ENCODE measurements at places on chromosomes 4 and X.

GRCh38 chrX:56228914-56229313 lies 3.2 kb upstream of the KLF8 start:
- no peak for DNase-seq

GRCh38 chr4:40719008-40719623 lies 30.6 kb upstream of the NSUN7 start:
- DNase-seq, result no peak

- no peak for DNase-seq
Measured at GRCh38 chrX:54246866-54247265, 63.8 kb upstream of the FAM120C start.

DNA sequence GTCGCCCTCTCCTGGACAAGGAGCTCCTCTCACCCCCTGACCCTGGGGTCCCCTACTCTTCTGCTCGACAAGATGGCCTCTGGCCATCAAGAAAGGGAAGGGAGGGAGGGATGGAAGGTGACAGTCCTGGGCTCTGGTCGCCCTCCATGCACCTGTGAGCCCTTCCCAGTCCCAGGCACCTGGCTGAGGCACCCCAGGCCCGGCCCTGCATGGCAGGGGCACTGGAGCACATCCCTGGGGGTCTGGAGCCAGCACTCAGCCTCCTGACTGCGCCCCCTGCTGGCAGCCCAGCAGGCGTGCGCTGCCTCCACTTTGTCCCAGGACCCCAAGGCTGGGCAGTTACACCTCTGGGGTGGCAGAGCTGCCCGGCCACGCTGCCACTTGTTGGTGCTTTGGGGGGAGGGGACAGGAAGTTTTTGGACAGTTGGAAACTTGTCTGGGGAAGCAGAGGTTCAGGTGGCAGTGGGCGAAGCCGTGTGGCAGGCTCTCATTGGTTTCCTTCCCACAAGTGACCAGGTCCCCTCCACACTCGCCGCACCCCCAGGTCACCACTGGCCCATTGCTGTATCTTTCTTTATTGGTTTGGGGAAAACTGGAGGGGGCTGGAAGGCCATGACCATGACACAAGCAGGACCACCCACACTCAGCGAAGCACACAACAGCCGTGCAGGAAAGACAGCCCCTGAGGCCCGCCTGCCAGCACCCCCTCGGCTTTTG lies 4.3 kb downstream of the PNCK start:
- DNase-seq, result no peak

- no peak for DNase-seq
Measured at GRCh38 chrX:75638332-75638731, 115.5 kb upstream of the ZDHHC15 start.

GRCh38 chr4:81494031-81494431 lies 22.3 kb upstream of the RASGEF1B start:
- no peak for DNase-seq

DNA sequence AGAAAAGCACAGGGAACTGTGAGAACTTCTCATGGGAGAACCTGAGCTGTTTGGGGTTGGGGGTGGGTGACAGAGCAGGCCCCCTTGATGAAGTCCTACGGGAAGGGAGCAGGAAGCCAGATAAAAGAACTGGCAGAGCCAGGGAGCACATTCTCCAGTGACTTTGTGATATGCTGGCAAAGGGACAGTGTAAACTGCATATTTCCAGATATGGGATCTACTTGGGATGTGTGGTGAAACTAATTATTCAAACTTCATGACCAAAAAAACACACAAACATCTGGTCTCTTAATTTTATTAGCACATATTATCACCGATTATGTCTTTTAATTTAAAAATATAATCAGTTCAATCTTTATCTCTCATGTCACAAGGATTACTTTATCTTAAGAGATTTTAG lies 266.0 kb downstream of the PAPSS1 start:
- DNase-seq, result no peak

DNA sequence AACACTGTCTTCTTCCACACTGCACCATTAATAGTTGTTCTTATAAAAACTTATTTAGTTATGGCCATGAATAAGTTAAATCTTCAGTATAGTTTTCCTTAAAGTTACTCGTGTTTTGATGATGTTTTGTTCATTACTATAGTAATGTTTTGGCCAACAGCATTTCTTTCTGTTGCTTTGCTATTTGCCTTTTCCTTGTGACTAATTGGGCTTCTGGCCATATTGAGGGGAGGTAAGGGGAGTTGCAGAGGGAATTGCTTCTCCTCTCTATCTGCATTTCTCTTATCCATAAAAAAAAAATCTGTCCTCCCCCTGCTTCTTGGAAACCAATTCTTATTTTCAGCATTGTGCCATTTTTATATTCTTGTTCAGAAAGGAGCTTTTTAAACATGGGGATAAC lies 42.7 kb upstream of the ZCCHC12 start:
- no peak for DNase-seq

DNA sequence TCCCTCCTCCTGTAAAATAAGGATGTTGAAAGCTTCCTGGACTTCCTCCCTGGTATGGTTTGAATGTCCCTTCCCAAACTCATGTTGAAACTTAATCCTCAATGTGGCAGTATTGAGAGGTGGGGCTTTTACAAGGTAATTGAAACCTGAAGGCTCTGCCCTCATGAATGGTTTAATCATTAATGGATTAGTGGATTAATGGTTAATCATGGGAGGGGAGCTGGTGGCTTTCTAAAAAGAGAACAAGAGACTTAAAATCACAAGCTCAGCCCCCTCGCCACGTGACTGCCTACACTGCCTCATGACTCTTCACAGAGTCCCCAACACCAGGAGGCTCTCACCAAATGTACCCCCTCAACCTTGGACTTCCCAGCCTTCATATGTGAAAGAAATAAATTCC lies 124.6 kb upstream of the ANXA3 start:
- no peak for DNase-seq

GRCh38 chr4:154417373-154417673 lies 74.3 kb downstream of the DCHS2 start:
- no peak for DNase-seq

DNA sequence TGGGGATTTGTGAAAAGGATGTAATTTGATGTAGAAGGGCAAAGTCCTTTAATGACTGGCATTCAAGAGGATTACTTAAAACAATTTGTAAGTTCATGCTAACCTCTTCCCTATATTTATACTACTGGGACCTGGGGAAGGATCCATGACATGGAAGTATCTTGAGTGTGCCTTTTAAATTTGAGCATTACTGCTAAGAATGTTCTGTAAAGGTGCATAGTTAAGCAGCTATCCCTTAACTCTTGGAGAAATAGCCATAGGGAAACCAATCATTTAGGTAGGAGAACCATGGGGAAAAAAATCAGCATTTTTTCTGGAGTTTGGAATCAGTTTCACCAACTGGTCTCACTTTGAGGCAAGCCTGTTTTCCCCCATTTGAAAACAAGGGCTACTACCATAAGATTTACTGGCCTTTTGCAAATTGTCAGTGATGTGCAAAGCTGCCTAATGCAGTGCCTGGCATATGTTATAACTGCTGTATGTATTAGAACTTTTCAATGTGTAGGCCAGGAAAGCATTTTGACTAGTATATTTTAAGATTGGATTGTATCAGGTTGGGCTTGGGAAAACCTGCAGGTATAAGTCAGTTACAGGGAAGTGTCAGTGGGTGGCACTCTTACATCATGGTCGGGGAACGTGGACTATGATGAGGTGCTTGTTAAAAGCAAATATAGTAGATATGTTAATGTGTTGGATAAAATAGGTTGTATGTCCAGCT lies 72.1 kb downstream of the PRSS12 start:
- DNase-seq, result peak; percentile 43

DNA sequence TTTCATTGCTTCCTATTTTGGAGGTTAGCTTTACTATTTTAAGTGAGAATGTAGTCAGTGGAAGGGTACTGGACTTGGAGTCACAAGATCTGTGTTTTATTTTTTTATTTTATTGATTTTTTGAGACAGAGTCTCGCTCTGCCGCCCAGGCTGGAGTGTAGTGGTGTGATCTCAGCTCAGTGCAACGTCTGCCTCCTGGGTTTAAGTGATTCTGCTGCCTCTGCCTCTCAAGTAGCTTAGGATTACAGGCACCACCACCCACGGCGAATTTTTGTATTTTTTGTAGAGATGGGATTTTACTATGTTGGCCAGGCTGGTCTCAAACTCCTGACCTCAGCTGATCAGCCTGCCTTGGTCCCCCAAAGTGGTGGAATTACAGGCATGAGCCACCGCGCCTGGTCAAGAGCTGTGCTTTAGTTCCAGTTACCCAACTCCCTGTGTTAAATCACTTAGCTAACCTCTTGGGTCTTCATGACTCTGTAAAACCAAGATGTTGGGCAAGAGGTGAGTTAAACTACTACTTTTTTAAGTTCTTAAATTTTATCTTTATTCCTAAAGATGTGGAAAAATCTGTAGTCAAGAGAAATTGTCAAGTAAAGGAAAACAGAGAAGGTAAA lies 11.2 kb downstream of the USP9X start:
- no peak for DNase-seq

DNA sequence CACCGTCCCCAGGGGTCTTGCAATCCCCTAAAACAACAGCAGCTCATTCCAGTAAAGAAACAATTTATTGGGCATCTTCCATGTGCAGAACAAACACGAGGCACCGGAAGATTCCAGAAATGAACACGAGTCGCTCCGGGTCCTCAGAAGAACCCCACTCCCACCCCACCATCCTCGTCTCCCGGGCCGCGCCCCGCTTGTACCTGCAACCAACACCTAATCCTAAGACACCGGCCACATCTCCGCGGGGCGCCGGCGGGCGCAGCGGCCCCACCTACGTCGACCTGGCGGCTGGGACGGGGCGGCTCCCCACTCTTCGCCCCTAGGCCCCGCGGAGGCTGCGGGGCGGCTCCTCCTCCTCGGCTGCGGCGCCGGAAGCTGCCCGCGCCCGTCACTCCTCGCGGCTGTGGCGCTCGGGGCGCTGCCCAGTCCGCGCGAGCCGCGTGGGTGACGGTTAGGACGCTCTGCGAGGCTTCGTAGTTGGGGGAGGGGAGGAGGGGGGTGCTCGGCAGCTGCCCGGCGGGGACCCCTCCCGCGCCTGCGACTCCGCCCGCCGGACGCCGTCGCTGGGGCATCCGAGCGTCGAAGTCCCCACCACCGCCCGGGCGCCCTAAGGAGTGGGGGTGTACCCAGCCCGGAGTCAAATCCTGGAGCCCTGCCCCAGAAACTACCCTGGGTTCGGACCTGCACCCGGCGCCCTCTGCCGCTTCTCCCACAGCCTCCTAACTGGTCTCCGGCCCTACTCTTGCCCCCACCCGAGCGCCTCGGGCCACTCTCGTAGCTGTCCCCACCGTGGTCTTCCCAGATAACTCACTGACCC lies at the start of gene CCDC158:
Gene CCDC158, minus strand, starts transcription at position 380 of the 820 bp plus-strand sequence. CDS start 17,934 bp downstream, outside the sequence.
- no peak for DNase-seq

DNA sequence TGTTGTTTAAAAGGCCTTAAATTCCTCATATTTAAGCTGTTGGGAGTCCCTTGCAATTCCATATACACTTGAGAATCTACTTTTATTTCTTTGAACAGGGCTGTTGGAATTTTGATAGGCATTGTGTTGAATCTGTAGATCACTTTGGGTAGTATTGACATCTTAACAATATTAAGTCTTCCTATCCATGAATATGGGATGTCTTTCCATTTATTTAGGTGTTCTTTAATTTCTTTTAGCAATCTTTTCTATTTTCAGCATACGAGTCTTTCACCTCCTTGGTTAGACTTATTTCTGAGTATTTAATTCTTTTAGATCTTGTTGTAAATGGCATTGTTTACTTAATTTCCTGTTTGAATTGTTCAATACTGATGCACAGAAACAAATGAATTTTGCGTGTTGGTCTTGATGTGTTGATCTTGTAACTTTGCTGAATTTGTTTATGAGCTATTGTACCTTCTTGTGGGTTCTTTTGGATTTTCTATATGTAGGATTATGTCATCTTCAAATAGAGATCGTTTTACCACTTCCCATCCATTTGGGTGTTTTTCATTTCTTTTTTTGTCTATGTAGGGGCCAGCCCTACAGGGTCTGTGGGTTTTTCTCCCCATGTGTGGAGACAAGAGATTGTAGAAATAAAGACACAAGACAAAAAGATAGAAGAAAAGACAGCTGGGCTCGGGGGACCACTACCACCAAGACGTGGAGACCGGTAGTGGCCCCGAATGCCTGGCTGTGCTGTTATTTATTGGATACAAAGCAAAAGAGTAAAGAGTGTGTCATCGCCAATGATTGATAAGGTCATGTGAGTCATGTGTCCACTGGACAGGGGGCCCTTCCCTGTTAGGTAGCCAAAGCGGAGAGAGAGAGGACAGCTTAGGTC lies 18.2 kb upstream of the CTBP1 start:
- DNase-seq, result no peak

- DNase-seq, result no peak
Measured at GRCh38 chrX:71057848-71058530, 10.1 kb downstream of the SNX12 start.

DNA sequence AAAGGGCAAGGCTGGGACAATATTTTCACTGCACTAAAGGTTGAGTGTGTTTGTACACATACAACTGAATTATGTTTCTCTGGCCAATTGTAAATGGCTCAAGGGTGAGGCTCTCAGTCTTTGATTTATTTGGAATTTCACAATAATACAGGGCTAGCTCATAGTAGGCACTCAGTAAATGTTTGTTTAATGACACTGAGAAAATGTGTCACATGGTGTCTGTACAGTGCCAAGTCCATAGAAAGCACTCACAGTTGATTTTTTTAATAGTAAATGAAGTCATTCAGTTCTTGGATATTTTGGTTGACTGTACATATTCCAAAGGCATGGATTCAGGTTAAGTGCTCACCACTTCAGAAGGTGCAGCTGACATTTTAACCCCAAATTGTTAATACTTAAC lies 176.4 kb downstream of the IL1RAPL2 start:
- no peak for DNase-seq

Measured in SW 1271 (cell line).